Activated CD4-positive, alpha-beta T cell treated with anti-CD3 and anti-CD28 coated beads, Interleukin-10, Interleukin-2, amounts not matched to agents 100 ng/mL and 50 ng/mL, durations not matched to agents 16 hours and 8 hours (primary cell): ENCODE measurements at places on chromosomes 5 and 9.

- peak; percentile 30 for DNase-seq
These were observed 48.3 kb downstream of the DAP start for GRCh38 chr5:10712574-10713366.

DNA sequence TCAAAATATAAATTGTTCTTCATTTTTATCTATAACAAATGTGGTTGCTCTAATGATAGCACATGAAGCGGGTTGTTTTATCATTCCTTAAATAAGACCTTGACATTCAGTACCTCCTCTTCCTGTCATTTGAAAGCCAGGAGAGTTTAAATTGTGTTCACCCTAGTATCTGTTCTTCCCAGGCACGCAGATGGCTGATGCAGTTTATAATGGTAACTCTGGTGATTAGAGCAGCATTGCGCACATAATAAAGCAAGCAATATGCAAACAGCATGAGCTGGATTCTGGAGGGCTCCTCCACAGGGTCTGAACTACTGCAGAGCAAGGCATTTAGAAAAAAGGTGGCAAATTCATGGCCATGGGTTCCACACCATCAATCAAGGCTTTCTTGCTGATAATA, 307.8 kb downstream of the ENC1 start:
- no peak for DNase-seq

- DNase-seq: no peak
These were observed 1.9 kb downstream of the FOXE1 start for GRCh38 chr9:97854696-97855485.

DNA sequence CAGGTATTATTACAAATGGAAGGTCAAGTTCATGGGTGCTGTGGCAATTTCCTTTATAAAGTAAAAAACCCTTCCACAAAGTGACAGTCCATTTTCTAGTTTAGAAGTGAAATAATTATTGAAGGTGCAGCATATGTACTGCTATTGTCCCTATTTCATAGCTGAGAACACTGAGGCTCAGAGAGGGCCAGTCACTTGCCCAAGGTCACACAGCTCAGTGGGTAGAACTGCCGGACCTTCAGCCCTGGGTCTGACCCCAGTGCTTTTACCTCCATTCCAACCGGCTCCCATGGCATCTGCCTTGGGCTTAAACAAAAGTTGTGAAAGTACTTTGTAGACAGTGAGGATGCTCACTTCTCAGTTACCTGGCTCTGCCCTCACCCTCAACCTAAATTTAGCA, 150.6 kb upstream of the SMIM23 start:
- DNase-seq: no peak

- no peak for DNase-seq
These were observed 45.3 kb downstream of the ZCCHC7 start for GRCh38 chr9:37165644-37166043.

GRCh38 chr9:14051419-14051818, 262.5 kb downstream of the NFIB start:
- no peak for DNase-seq

- no peak for DNase-seq
These were observed 13.9 kb upstream of the ADAMTSL1 start for GRCh38 chr9:18459962-18460584.

DNA sequence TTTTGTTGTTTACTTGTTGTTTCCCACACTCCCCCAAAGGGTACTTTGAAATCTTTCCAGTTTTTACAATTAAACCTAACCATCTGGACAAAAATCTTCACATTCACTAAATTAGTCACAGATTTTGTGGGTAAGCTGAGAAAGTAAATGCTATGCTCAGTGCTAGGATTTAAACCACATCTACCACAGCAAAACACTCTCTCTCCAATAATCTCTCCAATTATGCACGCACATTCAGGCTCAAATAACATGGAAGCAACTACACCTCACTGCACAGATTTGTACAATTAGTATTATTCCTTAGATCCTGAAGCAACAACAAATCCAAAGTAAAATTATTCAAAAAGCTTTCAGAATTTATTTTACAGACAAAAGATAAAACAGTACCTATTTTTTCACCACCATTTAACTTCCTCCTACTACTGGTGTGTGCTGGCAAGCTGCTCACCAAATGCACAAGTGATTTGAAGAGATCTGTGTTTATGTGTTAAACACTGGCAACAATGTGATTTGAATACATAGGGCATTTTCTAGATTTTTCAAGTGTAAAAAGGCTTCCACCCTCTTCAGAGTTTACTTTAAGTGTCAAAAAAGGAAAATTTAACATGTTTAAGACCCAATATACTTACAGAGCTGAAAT, 16.6 kb downstream of the ZNF608 start:
- no peak for DNase-seq

DNA sequence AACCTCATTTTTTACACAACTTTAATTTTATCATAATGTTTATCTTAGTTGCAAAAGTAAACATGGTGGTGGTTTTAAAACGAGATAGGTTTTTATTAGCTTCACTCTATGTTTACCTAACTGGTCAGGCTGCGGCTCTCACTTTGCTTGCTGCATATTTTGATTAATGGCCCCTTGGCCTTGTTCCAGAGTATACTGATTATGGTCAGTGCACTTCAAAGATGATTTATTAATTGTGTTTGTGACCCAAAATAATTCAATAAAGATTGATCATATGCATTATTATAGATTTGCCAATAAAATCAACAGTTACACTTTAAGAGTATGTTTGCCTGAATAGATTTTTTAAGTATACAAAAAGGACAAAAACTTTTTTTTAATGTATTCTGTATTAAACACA, 188.0 kb downstream of the XRCC4 start:
- no peak for DNase-seq

DNA sequence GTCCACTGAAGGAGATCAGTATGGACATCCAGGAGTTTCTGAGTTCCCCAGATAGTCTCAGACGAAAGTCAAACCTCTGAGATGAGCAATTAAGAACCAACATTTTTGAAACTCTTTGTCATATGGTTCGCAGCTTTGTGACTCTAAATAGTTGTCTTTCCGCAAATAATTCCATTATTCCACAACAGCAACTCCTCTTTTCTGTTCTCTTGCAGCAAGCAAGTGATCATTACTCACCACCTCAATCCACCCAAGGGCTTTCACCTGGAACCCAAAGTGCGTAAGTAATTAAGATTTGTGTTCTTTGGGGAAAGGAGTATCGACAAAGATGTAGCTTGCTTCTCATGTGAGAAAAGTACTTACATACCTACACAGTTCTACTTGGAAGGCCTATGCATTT, 15.6 kb downstream of the MTX3 start:
- no peak for DNase-seq

DNA sequence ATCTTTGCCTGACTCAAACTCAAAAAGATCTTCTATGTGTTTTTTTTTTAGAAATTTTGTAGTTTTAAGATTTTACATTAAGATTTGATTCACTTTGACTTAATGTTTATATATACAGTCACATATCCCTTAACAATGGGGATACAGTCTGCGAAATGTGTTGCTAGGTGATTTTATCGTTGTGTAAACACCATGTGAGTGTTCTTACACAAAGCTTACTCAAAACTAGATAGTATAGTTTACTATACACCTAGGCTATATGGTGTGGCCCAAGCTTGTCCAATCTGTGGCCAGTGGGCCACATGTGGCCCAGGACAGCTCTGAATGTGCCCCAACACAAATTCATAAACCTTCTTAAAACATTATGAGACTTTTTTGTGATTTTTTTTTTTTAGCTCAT, 131.9 kb downstream of the CWC27 start:
- no peak for DNase-seq
